ENCODE measurements at places on chromosomes 13 and 19.
A peak's percentile ranks its signal among the peaks of the same experiment; 100 is the strongest.

DNA sequence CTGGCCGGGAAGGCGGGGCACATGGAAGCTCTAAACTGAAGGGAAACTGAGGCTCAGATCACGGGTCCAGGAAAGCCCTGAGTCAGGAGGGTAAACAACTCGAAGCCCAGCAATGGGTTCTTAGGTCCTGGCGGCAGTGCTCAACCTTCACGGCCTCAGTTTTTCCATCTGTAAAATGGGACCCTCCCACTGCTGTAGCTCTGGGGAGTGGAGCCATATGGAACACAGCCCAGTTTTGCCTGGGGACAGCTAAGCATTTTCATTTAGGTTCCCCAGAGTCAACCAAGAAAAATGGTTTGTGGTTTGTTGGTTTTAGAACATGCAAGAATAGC is 30.4 kb downstream of the CEBPG start:
- no peak for DNase-seq

- DNase-seq: no peak
These were observed 24.4 kb downstream of the WTIP start for GRCh38 chr19:34506026-34506370.

DNA sequence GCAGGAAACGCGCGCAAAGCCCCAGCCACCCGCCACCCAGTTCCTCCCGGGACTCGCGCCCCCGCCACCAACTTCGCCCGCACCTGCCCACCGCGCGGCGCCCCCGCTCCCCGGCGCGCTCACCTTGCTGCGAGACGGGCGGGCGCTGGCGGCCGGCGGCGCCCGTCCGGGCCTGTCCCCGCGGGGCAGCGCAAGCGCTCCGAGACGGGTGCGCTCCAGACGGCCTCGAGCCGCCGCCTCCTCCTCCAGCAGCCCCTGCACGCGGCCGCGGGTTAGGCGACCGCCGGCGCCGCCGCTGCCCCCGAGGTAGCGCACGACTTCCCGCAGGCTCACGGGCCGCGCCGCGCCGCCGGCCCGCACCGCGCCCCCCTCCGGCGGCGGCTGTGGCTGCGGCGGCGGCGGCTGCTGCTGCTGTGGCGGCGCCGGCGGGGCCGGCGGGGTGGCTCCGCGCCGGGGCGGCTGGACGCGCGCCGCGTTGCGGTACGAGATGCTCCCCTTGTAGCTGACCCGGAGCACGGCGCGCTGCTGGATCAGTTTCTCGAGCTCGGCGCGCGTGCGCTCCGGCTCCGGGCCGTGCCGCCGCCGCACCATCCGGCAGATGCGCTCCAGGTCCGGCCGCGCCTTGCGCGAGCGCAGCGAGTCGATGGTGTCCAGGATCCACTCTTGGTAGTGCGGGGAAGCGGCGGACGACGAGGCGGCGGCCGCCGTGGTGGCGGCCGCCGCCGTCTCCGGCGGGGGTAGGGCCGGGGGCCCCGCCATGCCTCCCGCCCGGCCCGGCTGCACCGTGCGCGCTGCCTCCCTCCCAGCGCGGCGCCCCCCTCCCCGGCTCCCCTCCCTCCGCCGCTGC is 666 bp downstream of the SAMD1 start:
- peak; percentile 37 for DNase-seq

- DNase-seq: peak; percentile 20
These were observed at the start of gene SHC2 for GRCh38 chr19:460877-461720. Gene SHC2, minus strand, starts transcription at chr19:461033. Its CDS starts 37 bp downstream, at chr19:460996.

DNA sequence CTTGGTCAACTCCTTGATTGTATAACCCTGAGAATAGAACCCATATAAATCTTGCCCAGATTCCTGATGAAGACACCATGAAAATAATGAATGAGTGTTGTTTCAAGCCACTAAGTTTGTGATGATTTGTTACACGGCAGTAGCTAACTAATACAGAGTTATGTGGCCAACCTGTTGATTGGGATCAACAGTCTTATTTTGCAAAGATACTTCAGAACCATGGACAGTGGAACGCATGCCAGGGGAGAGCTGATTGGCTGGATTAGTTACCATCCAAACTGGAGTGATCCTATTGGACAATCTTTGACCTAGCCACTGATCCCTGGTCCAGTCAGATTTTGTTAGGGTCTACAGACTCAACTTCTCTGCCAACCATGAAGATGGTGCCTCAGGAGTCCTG is 26.6 kb downstream of the CD70 start:
- DNase-seq: no peak

DNA sequence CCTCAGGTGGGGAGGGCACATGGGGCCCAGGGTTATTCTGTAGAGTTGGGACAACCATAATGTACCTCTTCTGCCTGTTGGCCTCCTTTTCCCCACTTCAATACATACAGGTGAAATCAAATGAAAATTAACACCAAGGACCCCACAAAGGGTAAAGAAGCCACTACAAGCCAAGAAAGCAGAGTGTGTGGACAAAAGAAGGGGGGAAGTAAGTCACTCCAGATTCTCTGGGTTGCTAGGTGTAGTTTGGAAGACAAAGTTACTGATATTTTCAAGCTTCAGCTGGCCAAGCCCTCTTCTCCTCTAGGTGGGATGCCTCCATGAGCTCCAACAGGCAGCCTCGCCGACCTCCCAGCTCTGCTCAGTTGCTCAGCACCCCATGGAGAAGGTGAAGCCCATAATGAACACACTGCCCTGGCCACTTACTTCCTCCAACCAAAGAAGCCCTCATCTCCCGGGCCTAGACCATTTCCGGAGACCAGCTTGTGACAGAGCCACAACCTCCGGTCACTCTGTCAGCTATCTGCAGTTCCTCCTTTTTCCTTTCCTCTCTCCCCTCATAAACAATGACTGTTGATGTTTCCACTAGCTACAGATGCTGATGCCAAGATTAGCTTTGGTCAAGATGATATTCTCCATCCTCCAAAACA is 66.8 kb upstream of the MED4 start:
- no peak for DNase-seq

GRCh38 chr19:4025317-4025716 is 17.8 kb downstream of the PIAS4 start:
- no peak for DNase-seq

GRCh38 chr13:46953941-46954340 is 57.1 kb upstream of the HTR2A start:
- DNase-seq: no peak

DNA sequence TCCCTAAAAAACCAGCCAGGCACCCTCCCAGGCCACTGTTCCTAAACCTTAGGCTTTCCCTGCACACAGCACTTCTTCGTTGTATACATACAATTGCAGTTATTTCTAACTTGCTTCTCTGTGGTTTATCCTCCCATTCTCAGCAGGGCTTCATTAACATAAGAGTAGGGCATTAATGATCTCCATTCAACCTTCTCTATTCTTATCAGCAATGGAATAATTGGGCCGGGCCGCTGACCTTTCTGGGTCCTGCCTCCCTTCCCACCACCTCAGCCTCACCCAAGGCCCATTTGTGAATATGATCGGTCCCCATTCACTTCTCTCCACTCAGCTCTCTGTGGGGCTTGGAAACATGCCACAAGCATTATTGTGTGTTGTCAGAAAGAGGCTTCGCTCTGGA is 184.2 kb downstream of the SUCLA2 start:
- no peak for DNase-seq

- peak; percentile 49 for DNase-seq
These were observed 1714.4 kb downstream of the OLFM4 start for GRCh38 chr13:54742984-54743383.

GRCh38 chr13:67934617-67935330 is 704.6 kb upstream of the PCDH9 start:
- DNase-seq: no peak

- no peak for DNase-seq
These were observed 204.3 kb downstream of the URI1 start for GRCh38 chr19:30146346-30146745.

DNA sequence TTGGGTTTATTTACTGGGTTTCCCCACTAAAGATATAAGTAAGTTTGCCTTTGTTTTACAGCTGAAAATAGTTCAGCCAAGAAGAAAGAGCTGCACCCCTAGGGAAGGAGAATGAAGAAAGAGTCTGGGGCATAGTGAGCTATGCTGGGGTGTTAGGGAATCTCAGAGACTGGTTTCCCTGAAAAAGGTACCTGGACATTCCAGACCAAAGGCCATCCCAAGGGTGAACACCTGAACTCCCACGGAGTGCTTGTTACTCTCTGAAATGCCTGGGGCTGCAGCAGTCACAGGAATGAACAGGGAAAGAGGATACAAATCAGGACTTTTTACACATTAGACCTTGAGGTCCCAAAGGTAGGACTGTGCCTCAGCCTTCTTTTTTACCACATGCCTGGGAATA is 337.6 kb upstream of the SLC10A2 start:
- no peak for DNase-seq

DNA sequence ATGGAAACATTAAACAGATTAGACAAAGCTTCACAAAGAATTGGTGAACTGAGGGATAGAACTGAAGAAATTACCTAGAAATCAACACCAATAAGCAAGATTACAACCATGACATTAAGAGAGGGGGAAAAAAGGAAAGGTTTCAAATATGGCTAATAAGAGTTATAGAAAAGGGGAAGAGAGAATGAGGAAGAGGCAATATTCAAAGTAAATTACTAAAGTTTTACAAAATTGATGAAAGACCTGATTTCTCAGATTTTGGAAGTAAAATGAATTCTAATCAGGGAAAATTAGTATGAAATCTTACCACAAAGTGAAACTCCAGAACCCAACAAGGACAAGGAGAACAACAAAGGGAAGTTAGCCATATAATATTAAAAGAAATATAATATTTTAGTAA is 187.4 kb downstream of the NBEA start:
- DNase-seq: no peak
